ENCODE measurements at places on chromosomes 13 and 19.

DNA sequence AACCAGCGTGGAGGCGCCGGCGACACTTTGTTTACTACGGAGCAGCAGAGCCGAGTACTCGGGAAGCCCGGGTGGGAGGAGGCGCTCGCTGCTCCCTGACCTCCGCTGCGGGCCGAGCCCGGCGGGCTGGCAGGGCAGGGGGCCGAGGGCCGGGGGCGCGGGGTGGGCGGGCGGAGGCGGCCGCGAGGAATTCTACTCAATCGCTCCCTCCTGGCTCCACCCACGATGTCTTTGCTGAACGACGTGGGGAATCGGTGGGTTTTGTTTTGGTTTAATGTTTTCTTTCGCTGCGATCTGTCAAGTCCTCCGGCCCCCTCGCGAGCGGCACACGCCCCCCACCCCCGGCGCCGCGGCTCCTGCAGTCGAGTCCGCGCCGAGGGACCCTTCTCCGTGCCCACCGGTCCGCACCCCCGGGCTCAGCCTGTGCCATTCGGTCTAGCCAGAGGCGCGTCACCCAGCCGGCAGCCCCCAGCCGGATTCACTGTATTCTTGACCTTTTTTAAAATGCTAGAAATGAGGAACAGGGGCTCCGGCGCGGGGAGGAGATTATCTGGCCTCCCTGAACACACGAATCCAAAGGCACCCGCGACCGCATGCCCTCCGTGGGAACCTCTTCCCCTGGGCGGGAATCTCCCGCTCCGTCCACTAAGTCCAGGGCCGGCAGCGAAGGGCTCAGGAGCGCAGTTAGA lies 636 bp upstream of the FOXO1 start:
- peaks cover 27% of the 10 kb centered on the region for H3K4me1 ChIP-seq
- peak overlapping the region; percentile 94 for H3K4me3 ChIP-seq
- H3K27ac ChIP-seq = peak overlapping the region; percentile 64
- DNase-seq = peak; percentile 42
- H3K36me3 ChIP-seq = no peaks in the 10 kb centered on the region
- no peaks in the 10 kb centered on the region for H3K27me3 ChIP-seq

DNA sequence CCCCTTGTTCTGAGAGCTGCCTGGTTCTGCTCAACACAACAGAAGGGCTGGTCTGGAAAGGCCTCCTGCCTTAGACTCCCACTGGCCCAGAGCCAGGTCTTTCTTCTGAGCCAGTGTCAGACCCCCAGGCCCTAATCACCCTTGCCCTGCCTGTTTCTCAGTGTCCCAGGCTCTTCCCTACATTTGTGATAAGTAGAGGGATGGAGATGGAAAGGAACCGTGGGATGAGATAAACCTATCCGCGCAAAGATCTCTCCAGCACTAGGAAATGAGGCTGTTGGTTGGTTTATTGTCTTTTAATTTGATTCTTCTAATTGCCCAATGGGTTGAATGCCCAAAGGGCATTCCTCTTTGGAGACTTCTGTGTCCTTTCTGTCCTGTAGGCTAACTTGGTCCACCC lies 470.0 kb downstream of the TSHZ3 start:
- DNase-seq = no peak
- no peaks in the 10 kb centered on the region for H3K36me3 ChIP-seq
- H3K27ac ChIP-seq = no peak overlapping the region
- H3K4me1 ChIP-seq = no peaks in the 10 kb centered on the region
- H3K27me3 ChIP-seq = no peaks in the 10 kb centered on the region
- no peak overlapping the region for H3K4me3 ChIP-seq

- H3K27me3 ChIP-seq = no peaks in the 10 kb centered on the region
- H3K4me3 ChIP-seq = no peak overlapping the region
- no peak for DNase-seq
- H3K27ac ChIP-seq = no peak overlapping the region
- H3K36me3 ChIP-seq = no peaks in the 10 kb centered on the region
These were observed 24.6 kb downstream of the POP4 start for GRCh38 chr19:29630655-29631054.

- H3K4me3 ChIP-seq = no peak overlapping the region
- H3K36me3 ChIP-seq = no peaks in the 10 kb centered on the region
- no peaks in the 10 kb centered on the region for H3K4me1 ChIP-seq
- no peak overlapping the region for H3K27ac ChIP-seq
- no peak for DNase-seq
These were observed 20.5 kb downstream of the NCAN start for GRCh38 chr19:19232261-19232721.

GRCh38 chr13:84137292-84137691 lies 255.0 kb upstream of the SLITRK1 start:
- no peak for DNase-seq
- no peaks in the 10 kb centered on the region for H3K4me1 ChIP-seq
- H3K27me3 ChIP-seq = no peaks in the 10 kb centered on the region
- H3K36me3 ChIP-seq = no peaks in the 10 kb centered on the region
- H3K4me3 ChIP-seq = no peak overlapping the region

- no peaks in the 10 kb centered on the region for H3K27me3 ChIP-seq
- H3K4me3 ChIP-seq = no peak overlapping the region
- peaks cover 94% of the 10 kb centered on the region for H3K36me3 ChIP-seq
- H3K27ac ChIP-seq = no peak overlapping the region
- H3K4me1 ChIP-seq = no peaks in the 10 kb centered on the region
These were observed 10.8 kb downstream of the KRI1 start for GRCh38 chr19:10554760-10555609.

DNA sequence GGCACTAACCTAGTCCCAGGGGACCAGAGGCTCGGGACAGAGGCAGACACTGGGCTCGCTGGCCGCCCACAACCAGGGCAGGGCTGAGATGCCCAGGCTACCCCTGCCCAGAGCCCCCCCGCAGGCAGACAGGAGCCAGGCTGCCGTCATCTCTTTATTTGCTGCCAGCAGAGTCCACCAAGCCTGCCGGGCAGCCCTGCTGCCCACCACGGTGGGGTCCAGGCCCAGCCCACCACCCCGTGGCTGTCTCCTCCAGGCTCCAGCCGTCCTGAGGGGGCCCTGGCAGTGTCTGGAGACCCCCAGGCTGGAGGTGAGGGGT lies 5.0 kb downstream of the TEKTIP1 start:
- no peak overlapping the region for H3K4me3 ChIP-seq
- no peak for DNase-seq
- H3K27me3 ChIP-seq = no peaks in the 10 kb centered on the region
- no peak overlapping the region for H3K27ac ChIP-seq
- no peaks in the 10 kb centered on the region for H3K4me1 ChIP-seq

GRCh38 chr13:108269601-108270328 lies at the start of gene TNFSF13B:
TSS of gene TNFSF13B (plus strand) at chr13:108269718. CDS start at chr13:108269896, 178 bp downstream.
- H3K36me3 ChIP-seq = no peaks in the 10 kb centered on the region
- no peak within 1 kb of the TSS for H3K27ac ChIP-seq
- peak within 1 kb of the TSS; percentile 35 for H3K4me3 ChIP-seq
- peak; percentile 61 for DNase-seq
- no peaks in the 10 kb centered on the region for H3K27me3 ChIP-seq

GRCh38 chr19:41456342-41456918 lies 13.5 kb downstream of the ERICH4 start:
- peaks cover 10% of the 10 kb centered on the region for H3K27me3 ChIP-seq
- H3K36me3 ChIP-seq = no peaks in the 10 kb centered on the region
- peaks cover 5% of the 10 kb centered on the region for H3K4me1 ChIP-seq
- peak; percentile 22 for DNase-seq
